Natural killer cell treated with Interleukin-12 subunit alpha and Interleukin-12 subunit beta and Interleukin-15 and Interleukin-18, amount 100 ng/mL, for 72 hours (primary cell): ENCODE measurements at places on chromosomes 16 and 17. TPM values are rescaled to one million over a fixed set of nuclear protein-coding genes. Genes with fewer than 3 reads are reported as not detected.
A peak's percentile ranks its signal among the peaks of the same experiment; 100 is the strongest.

DNA sequence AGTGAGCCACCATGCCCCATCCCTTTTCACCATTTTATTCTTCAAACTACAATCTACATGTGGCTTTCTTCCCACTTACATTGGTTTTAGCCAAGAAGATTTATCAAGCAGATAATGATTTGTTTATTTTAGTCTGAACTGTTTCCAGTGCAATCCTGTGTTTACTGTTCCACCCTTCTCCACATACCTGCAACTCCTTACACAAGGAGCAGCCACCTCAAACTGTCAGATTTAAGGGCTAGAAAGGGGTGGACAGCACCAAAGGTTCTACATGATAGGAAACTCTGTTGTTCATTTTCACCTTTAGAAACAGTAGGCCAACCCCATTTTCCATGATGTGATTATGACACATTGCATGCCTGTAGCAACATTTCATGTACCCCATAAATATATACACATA, 1.9 kb downstream of the RUNDC1 start:
- DNase-seq = no peak

- no peak for DNase-seq
Observed at GRCh38 chr16:82033006-82033405, 2.0 kb upstream of the HSD17B2 start.

- peak; percentile 88 for DNase-seq
Observed at GRCh38 chr17:74379495-74380085, 12.3 kb downstream of the GPR142 start.

DNA sequence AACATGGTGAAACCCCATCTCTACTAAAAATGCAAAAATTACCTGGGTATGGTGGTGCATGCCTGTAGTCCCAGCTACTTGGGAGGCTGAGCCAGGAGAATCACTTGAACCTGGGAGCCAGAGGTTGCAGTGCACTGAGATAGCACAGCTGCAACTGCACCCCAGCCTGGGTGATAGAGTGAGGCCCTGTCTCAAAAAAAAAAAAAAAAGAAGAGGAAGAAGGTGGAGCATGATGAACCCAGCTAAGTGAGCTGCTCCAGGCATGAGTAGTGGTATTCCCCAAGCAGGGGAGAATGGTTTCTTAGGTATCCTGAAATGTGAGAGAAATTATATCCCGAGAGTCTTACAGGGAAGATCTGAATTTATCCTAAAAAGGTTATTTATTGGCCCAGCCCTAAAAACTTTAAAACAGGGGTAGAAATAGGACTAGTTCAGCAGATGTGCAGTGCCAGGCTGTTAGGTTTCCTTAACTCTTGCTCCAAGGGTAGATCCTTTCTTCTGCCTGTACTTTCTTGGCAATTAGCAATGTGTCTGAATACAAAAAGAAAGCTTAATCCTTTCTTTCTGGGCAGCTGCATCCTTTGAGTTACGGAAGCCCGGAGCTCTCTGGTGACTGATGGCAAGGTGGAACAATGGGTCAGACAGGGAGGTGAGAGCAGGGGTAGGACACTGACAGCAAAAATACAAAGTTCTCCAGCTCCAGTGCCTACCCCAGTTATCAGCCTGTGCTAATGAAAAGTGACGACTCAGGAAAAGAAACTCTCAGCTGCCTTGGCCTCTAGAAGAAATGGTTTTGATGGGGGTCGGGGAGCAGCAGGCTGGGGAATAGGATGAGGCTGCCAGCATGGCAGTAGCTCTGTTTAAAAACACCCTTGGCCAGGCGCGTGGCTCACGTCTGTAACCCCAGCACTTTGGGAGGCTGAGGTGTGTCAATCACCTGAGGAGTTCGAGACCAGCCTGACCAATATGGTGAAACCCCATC, 36.5 kb upstream of the TOB1 start:
- no peak for DNase-seq

DNA sequence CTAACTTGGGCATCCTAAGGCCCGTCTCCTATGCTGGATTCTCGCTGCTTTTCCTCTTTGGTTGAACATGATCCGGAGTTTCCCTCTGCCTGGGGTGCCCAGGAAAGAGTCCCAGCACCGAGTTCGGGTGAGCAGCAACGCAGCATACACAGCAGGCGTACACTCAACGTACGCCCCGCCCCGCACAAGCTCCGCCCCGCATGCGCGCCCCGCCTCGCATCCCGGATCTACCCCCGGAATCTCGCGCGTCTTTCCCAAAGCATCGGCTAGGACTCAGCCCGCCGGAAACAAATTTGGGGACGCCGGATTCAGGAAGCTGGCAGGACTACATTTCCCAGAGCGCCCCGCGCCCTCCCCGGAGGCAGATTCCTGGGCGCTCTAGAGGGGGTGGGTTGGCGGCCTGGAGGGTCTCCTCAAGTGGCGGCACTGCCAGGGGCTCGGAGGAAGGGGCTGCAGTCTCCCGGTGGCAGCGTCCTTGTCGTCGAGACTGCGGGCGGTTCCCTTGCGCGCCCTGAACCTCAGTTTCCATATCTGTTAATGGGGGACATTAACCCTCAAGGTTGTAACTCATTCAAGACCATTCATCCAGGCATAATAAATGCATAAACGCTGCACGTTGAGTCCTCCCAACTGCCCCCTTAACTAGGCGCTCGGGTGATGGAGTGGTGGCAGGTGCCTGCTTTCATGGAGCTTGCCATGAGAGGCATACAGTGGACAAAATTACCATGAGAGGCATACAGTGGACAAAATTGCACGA, 1.8 kb upstream of the ZNF500 start:
- peak; percentile 89 for DNase-seq

CSH1 gene
- not detected for total RNA-seq

DNA sequence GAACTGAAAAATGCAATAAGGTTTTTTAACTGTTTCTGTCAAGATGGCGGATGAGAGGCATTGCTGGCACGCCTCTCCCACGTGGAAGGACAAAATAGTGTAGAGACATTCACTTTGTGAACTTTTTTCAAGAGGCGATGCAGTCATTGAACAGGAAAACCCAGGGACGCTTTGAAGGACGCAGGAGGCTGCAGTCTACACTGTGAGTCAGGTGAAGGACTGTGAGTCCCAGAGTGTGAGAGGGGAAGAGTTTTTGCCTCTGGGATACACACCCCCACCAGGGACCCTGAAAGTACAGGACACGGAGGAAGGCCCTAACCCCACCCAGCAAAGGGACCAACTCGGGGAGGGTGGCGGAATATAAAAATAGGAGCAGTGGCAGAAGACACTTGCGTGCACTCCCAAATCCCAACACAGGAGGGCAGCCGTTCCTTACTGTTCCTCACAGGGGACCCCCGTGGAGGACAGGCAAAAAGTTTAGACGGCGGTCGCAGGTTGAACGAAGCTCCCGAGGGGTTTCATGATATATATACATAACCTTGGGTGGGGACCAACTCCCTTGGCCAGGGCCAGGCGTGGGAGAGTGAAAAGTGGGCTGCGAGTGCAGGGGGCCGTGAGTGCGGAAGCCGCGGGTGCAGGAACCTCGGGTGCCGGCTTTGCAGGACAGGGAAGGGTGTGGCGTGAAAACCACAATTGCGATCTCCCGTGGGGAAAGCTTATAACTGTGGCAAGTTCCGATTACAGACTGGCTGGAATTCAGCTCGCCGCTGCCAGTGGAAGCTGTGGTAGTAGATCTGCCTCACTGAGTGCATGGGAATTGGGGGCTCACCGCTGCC, 82.0 kb upstream of the ALOX12 start:
- DNase-seq = peak; percentile 70

TMEM238L gene
- total RNA-seq = not detected

GRCh38 chr16:4198816-4199215, 43.1 kb downstream of the SRL start:
- no peak for DNase-seq

DNA sequence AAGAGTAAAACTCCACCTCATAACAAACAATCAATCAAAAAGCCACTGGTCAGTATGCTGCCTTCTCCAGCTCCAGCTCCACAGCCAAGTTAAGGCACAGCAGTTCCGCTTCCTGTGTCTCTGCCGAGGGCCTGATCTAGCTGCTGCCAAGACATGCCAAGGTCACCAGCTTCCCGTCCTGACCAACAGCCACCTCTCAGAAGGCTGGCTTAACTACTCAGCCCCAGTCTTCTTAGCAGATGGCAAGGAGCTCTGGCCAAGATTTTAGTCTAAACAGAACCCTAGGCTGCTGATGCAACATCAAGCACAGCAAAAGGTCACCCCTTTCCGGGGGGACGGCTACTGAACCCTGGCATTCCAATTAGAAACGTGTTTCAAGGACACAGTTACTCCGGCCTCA, 17.7 kb upstream of the MNT start:
- no peak for DNase-seq

DNA sequence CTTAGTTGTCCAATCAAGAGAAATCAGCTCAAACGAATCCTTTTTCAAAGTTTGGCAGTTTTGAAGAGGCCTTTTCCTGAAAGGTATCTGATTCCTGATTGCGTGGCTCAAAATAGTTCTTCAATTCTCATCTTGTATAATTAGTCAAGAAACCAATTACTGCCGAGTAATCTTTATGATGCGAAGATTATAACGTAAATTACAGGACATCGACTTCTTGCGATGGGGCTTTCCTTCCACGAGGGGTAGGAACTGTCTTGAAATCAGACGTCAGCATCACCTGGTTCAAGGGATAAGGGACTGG, 644 bp upstream of the ARL2BP start:
- DNase-seq = no peak

DNA sequence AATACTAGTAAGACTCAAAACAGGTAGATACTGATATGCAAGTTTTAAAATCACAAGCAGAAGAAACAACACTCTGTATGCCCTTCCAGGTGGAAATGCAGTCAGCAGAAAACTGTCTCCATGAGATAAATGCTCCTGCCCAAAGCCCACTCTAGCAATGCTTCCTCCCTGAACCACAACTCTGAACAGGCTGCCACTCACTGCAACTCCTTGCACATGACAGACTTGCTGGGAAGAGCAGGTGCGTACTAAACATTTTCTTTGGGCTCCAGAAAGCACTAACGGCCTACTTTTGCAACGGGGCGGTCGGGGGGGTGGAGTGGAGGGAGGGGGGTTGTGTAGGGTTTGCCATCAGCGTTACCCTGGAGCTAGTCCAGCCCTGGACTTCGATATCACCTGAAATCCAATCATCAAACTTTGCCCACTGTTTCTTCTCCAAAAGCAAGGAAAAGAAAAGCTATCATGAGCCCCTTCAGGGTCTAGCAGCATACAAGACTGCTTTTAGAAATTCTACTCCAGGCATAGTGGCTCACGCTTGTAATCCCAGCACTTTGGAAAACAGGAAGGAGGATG, 46.1 kb downstream of the ANKRD11 start:
- DNase-seq = no peak

GRCh38 chr16:87734644-87735043, 31.1 kb downstream of the KLHDC4 start:
- no peak for DNase-seq

GRCh38 chr16:88596483-88596882, 26.3 kb downstream of the ZC3H18 start:
- DNase-seq = no peak

NUPR1 gene
- total RNA-seq = not detected

DNA sequence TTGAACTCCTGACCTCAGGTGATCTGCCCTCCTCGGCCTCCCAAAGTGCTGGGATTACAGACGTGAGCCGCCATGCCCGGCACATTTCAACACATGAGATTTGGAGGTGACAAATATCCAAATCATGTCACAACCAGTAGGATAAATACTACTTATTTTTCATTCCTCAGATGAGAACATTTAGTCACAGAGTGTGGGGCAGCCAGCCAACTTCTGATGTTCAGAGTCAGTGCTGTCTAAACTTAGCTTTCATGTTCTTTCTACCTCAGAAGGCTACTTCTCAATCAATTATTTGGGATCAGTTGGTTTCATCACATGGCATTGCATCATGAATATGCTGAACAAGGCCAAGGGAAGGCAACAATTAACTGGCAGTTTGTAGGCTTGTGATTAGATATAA, 134.5 kb downstream of the CDH13 start:
- no peak for DNase-seq

DNA sequence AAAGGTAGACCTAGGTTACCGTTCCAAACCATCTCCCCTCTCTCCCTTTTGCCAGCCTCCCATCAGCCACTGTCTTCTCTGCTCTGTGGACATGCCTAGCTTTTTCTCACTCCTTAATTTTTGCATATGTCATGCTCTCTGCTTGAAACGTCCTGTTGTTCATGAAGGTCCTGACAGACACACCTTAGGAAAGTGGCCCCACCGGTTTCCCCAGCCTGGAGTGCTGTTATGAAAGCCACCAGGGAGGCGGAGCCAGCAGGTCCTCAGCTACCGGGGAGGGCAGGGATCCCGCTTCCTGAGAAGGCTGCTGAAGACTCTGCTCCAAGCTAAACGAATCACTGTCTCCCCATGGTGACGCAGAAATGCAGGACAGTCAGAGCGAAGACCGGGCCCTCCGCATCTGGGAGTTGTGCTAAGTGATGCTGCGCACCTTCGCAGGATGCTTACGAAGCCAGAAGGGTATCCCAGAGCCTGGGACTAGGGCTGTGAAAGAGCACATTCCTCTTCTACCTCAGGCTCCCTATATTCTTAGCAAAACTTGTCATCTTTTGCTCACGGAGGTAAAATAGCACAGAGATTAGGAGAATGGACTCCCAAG, 2.3 kb upstream of the SLC16A11 start:
- DNase-seq = no peak

- no peak for DNase-seq
Observed at GRCh38 chr17:1286379-1287106, 7.1 kb downstream of the TRARG1 start.
